ENCODE measurements at places on chromosomes 7 and 10.

GRCh38 chr7:7642081-7642480 lies 1.5 kb downstream of the UMAD1 start:
- DNase-seq: no peak

- DNase-seq: no peak
These were observed 827.6 kb upstream of the AUTS2 start for GRCh38 chr7:68770649-68771048.

- no peak for DNase-seq
These were observed 4.7 kb downstream of the PPP1R9A start for GRCh38 chr7:94912085-94912484.

DNA sequence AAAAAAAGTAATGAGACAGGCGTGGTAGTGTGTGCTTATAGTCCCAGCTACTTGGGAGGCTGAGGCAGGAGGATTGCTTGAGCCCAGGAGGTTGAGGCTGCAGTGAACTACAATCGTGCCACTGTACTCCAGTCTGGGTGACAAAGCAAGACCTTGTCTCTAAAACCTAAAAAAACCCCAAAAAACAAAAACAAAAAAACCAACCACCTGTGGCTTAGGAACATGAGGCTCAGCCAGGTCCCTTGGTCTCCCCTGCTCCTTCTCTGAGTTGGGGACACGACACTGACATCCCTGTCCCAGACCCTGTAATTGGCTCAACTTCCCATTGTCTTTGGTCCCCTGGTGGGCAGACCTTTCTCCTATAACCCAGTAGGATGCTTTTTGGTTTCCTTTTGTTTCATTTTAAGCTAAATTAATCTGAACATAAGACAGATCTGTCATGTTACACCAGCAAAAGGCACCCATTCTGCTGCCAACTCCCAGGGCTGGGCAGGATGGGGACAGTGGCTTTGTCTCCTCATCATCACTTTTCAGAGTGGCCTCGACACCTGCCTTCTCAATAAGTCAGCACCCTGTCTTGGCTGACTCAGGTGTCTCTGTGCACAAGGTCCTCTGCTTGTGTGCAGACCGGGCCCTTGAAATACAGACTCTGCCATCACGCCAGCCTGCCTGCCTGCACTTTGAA lies 74.4 kb downstream of the MYL10 start:
- no peak for DNase-seq

DNA sequence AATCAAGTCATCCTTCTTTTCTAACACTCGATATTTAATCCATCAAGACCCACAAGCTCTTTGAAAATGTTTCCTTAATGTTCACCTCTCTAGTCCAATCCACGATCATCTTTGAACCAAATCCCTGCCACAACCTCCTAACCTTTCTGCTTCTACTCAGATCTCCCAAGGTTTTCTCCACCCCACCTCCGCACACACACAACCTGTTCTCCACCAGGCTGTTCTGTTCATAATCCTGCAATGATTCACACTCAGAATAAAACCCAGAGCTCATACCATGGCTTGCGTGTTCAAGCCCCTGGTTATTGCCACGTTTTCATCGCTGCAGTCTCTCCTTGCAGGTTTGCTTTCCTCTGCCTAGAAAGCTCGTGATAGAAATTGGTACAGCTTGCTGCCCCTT lies 53.8 kb upstream of the BAMBI start:
- no peak for DNase-seq

DNA sequence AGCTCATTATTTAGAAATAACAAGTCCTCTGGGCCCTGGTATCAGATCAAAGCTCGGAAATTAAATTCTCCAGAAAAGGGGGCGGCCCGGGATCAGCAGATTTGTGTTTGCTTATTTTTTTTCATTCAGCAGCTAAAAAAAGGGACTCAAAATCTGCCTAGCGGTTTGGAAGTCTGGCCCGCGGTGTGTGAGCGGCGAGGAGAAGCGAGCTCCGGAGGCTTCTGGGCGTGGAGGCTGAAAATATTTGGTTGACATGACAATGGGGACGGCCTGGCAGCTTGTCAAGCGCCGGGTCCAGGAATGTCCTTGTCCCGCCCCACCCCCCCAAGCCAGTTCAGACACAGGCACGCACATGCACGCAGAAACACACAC lies 43.4 kb downstream of the FOXL3 start:
- no peak for DNase-seq
